ENCODE measurements at places on chromosomes 4 and X.

DNA sequence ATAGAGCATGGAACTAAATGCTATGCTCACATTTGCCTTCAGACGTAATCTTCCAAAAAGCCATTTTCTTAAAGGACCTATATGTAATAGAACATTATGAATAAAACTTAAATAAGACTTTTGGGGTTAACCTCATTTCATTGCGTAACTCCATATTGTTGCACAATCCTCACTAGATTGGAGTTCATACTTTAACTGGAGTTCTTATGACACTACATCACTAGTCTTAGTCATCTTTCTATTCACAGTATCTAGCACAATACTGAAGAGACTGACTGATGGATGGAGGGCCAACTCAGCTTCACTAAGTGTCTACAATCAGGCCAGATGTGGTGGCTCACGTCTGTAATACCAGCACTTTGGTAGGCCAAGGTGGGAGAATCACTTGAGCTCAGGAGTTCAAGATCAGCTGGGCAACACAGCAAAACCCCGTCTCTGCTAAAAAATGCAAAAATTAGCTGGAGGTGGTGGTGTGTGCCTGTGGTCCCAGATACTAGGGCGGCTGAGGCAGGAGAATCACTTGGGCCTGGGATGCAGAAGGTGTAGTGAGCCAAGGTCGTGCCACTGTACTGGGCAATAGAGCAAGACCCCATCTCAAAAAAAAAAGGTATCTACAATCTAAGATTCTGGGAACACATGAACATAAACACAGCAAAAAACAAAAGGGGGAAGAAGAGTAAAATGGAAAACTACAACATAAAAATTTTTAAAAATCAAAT is 80.8 kb upstream of the MAB21L2 start:
- no peak for DNase-seq

DNA sequence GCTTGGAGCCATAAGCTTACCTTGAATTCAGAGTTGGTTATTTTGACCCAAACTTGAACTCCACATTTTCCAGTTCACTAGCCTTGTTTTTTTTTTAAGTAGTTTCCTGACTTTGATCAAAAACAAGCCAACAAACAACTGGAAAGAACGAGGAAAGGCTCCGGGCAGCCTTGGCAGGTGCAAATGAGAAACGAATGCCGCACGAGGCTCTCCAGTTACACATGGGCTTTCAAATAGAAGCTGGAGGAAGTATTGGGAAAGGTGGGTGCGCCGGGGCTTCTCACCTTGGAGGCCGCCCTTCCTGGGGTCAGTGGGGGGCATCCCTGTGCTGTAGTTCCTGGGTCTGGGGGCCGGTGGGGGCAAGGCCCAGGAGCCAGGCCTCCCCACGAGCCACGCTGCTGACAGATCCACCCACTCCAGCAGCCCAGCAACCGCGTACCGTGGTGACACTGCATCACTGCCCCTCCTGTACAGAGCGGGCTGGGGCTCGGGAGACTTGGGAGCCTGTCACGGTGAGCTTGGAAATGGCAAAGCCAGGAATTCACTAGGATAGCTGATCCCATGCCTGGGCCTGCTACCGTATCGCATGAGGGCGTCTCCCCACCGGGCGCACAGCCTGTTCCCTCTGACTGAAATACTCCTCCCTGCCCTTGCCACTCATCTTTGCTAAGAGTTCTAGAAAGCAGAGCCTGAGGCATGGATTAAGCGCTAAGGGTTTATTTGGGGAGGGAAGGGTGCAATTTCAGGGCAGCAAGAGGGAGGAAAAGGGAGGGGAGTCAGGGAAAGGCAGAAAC is 50.9 kb upstream of the ADRA2C start:
- no peak for DNase-seq

- peak; percentile 51 for DNase-seq
These were observed 26.5 kb upstream of the XIAP start for GRCh38 chrX:123833387-123833786.

DNA sequence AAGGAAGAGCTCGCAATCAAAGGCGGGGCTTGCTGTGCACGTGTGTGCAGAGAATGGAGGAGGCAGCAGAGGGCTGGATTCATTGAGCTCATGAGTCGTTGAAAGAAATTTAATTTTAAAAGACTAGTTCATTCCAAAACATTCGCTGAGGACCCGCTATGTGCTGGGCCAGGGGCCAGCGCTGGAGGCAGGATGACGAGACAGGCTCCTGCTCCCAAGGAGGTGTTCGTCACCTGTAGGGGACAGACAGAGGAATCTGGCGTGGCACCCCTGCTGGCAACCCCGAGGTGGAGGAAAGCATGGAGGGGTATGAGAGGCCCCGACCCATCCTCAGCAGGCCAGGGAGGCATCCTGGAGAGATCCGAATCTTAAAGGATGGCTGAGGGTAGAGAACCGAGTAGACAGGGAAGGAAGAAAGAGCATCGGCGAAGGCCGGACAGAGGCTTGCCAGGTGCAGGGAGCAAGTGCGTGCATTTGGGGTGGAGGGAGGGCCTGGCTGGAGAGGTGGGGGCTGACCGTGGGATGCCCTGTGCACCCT is 96.4 kb downstream of the CPZ start:
- DNase-seq: no peak

GRCh38 chr4:68447201-68447600 is at the start of gene TMPRSS11E:
Gene TMPRSS11E, plus strand, starts transcription at chr4:68447463. Its CDS starts 50 bp downstream, at chr4:68447513.
- no peak for DNase-seq

- DNase-seq: no peak
These were observed 30.5 kb downstream of the RHOH start for GRCh38 chr4:40227284-40227683.

GRCh38 chr4:1479454-1479853 is 73.2 kb upstream of the NKX1-1 start:
- no peak for DNase-seq

- no peak for DNase-seq
These were observed 547.0 kb upstream of the NDST4 start for GRCh38 chr4:115660465-115660864.

DNA sequence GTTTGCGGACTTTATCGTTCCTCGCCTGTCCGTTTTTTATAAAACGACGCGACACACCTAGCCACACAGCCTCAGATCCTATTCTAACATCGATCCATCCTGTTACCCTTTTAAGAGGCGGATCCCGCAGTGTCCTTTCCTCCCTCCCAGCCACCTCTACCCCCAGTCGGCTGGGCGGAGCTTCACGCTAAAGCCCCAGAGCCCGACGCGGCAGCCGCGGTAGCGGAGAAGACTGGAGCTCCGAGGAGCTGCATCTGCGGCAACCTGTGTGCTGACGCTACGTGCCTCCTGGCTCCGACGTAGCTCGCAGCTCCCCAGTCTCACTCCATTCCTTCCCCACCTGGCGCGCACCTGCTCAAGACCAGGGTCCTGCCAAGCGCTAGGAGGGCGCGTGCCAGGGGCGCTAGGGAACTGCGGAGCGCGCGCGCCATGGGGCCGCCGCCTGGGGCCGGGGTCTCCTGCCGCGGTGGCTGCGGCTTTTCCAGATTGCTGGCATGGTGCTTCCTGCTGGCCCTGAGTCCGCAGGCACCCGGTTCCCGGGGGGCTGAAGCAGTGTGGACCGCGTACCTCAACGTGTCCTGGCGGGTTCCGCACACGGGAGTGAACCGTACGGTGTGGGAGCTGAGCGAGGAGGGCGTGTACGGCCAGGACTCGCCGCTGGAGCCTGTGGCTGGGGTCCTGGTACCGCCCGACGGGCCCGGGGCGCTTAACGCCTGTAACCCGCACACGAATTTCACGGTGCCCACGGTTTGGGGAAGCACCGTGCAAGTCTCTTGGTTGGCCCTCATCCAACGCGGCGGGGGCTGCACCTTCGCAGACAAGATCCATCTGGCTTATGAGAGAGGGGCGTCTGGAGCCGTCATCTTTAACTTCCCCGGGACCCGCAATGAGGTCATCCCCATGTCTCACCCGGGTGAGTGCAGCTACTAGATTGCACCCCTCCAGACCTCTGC is at the start of gene RNF128:
TSS of gene RNF128 (plus strand) at position 217 of the 953 bp plus-strand sequence. CDS start at position 430, 213 bp downstream.
- peak; percentile 10 for DNase-seq

- no peak for DNase-seq
These were observed 27.6 kb upstream of the RPS6KA3 start for GRCh38 chrX:20294284-20294683.

GRCh38 chr4:145480257-145480656 is 1.4 kb upstream of the SMAD1 start:
- no peak for DNase-seq

DNA sequence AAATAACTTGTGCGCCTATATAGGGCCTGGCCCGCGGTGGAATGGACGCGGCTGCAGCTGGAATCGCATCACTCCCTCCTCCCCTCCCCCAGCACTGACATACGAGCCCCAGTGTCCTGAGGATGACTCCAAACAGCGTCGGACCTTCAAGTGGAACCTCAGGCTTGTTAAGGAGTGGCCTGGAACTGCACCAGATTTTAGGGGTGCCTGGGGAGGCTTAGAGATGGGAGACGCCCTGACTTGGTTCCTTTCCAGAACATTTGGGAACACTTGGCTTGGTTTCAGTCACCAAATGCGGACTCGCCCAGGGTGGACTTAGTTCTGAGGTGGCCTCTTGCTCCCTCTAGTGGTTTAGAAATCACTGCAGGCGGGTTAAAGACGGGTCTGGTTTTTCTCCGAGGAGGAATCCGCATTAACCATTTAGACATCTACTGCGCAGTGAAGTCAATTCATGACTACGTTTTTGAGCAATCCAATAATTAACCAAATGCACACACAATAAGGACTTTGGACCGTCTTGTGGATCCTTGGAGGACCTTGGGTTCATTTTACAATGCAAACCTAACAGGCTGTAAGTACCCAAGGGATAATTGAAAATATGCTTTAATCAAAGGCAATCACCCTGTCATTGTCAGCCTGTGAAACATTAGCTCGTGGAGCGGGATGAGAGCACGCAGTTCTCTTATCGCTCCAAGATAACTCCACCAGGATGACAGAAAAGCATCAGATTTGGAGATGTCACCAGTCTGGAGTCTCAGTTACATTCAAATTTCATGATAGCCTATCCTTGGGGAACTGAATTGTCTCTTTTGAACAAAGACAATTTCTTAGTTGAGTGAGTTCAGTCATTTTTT is 11.2 kb upstream of the PDGFRA start:
- peak; percentile 47 for DNase-seq

DNA sequence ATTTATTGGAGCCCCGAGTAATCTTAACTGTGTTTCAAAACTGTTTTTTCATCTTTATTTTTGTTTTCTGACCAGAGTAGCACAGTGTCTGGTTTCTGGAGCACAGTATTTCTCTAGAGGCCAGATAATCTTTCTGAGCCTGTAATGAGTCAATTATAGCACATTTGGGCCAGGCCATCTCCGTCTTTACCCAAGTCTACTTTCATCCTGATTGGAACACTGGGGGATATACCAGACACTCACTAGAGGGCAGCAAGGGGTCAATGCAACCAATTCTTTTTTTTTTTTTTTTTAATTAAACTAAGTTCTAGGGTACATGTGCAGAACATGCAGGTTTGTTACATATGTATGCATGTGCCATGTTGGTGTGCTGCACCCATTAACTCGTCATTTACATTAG is 282.0 kb downstream of the ARHGAP24 start:
- no peak for DNase-seq

- no peak for DNase-seq
These were observed 313.0 kb upstream of the GRID2 start for GRCh38 chr4:91990726-91991125.

- no peak for DNase-seq
These were observed at the start of gene FAM184B for GRCh38 chr4:17781300-17782287. Gene FAM184B, minus strand, starts transcription at chr4:17781621. Its CDS starts 322 bp downstream, at chr4:17781299.

GRCh38 chrX:129239371-129239770 is 283.9 kb downstream of the SMARCA1 start:
- DNase-seq: no peak

DNA sequence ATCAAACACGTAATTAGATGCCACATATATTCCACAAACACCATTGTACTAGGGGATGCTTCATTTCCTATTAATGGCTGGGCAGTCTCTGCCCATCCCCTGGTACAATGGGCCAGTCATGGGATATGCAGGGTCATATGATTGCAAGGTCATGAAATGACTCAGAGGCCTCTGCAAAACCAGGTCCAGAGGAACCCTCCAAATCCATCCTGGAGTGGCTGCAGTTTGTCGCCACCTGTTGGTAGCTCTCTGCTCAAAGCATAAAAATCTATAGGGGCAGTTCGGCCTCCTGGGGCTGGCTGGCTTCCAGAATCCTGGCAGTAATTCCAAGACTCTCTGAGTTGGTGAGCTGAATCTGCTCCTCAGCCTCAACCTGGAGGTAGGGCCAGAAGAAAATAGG is 22.9 kb upstream of the PUDP start:
- DNase-seq: no peak

- DNase-seq: no peak
These were observed 133.3 kb upstream of the PRPS2 start for GRCh38 chrX:12657881-12658280.

DNA sequence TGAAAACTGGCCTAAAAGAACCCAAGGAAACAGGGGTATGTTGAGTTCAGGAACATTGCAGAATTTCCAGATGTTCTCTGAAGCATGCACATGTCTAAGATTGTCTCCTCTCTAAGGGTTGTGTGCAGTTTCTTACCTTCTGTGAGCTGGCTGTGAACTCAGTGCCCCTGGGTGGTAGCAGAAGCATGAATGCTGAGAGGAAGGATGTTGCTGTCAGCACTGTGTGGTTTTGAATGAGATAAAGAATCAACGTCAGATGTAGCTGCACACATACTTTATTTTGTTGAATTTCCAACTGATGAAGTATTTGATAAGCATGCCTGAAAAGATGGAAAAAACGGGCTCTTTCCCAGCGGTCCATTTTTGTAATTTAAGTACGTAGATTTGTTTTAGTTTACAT is 23.8 kb upstream of the CD38 start:
- DNase-seq: peak; percentile 45

- DNase-seq: no peak
These were observed 71.1 kb upstream of the PPP3CA start for GRCh38 chr4:101418466-101418865.

DNA sequence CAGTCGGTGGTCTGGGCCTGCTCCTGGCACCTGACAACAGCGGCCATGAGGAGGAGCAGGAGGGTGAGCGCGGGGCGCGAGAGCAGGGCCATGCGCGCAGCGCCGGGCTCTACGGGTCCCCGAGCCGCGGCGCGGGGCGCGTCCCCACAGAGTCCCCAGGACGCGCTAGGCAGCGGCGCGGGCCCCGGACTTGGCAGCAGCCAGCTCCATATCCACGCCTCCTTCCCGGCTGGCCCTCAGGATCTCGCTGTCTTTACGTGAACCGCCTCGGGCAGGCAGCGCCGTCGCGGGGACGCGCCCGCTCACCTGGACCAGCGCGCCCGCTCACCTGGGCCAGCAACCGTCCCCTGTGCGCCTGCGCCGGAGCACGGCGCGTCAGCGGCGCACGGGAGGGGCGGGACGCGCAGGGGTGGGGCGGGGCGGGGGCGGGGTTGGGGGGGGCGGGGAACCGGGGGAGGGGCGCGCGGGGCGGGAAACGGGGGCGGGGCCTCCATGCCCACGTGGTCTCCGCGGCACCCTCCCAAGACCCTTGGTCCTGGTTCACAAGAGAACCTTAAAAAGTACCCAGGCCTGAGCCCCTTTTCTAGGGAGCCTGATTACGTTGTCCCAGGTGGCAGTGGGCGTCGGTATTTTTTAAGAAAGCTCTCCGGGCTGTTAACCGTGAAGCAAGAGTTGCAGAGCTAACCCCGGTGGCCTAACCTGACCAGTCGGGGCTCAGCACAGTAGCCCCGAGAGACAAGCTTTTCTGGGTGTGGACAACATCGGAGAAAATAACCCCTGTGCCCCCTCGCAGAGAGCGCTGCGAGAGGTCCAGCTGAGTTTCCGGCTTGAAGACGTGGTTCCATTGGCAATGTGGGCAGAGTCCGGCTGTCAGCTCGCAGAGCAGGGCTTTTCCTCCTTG is at the start of gene PLA2G12A:
TSS of gene PLA2G12A (minus strand) at position 353 of the 901 bp plus-strand sequence. CDS start at position 92, 261 bp downstream.
- DNase-seq: peak; percentile 63

Measured in stimulated activated CD4-positive, alpha-beta T cell treated with anti-CD3 and anti-CD28 coated beads, Interleukin-15, amount 100 ng/mL, for 48 hours (primary cell).